ENCODE measurements at places on chromosomes 4 and X.

DNA sequence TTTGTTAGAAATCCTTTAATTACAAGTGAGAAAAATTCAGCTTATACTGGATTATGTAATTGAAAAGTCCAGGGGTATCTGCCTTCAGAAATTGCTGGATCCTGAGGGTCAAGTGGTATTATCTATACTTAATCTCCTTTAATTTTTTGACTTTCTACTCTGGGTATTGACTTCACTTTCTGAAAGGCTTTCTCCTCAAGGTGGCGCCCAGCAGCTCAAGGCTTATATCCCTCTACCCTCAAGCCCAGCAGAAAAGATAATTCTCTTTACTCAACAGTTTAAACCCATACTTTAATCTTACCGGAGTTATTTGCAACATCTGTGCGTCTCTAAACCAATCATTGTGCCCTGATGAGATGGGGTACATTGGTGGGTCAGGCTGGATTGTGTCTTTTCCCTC is 129.5 kb downstream of the LARP7 start:
- DNase-seq = no peak

- DNase-seq = no peak
These were observed 475.6 kb upstream of the FTHL17 start for GRCh38 chrX:31547416-31547815.

DNA sequence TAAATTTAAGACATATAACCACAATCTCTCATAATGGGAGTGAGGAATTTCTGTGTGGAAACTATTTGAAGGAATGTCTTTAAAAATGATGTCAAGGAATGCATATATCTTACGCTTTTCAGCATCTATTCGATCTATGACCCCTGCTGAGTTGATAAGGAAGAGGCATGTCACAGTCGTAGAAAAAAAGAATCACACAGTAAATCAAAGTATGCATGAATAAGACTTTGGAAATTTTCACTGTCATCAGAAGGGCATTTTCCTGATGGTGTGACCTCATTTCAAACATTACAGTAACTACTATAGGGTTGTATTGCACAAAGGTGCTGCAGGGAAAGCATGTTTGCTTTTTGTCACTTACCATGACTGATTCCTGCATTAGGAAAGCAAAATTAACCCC is 41.5 kb downstream of the REELD1 start:
- peak; percentile 64 for DNase-seq

DNA sequence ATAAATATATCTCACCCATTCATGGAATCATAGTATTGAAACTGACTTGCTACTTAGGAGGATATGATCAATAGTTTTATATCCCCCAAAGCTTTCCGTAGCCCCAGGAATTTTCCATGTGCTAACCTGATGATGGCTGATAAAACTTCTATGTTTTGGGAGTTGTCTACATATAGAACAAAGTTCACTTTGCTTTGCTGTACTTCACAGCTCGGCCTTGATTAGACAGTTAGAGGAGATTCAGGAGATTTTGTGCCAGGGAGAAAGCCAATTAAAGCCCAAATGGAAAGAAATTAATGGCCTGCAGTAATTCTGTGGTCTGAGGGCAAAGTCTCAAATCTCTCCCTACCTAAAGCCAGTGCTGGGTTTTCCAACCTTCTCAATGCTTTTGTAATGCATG is 114.9 kb upstream of the SLC34A2 start:
- no peak for DNase-seq

DNA sequence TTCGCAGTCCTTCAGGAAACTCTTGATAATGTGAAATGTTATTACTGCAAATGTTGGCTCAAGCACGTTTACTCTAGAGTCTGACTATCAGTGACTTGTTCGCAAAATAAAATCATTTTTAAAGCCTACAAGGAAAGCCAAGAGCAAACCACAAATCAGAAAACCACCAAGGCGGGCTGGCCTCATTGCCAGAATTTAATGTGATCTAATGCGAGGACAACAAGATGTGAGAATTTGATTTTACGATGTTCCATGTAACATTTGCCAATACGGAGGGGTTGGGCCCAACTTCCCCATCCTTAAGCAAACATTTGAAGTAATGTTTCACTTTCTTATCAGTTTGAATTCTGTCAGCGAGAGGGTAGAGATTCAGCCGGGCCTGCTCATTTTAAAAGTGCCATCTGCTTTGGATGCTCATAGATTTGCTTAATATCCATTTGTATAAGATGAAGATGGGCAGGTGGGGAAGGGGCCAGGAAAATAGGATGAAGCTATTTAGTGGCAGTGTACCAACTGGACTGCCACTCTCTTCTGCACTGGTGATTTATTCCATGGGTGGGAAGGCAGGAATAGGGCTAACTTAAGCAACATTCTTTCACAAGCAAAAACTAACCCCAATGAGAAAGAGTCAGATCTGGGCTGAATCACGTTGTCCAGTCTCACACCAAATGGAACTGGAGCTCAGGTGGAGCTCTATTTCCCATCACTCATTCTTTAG is 225.3 kb downstream of the ANAPC10 start:
- DNase-seq = no peak

GRCh38 chr4:104942990-104943743 is 203.5 kb upstream of the TET2 start:
- DNase-seq = no peak

DNA sequence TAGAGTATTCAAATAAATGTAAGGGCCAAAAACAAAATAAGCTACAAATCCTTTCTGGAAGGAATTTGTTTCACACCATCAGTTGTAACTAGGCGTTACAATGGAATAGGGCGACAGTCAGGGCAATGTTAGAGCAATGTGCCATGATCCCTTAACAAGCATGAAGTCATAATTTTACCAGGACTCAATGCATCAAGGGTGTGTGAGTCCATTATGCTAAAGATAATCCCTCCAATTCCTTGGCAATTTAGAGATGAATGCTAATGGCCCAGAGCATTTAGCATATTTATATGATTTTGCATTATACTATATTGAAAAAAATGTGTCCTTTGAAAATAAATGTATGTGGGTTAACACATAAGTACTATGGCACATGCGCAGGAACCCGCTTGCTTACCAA is 73.1 kb downstream of the GRIA2 start:
- DNase-seq = no peak

- DNase-seq = no peak
These were observed 59.5 kb downstream of the PGRMC2 start for GRCh38 chr4:128227991-128228571.

DNA sequence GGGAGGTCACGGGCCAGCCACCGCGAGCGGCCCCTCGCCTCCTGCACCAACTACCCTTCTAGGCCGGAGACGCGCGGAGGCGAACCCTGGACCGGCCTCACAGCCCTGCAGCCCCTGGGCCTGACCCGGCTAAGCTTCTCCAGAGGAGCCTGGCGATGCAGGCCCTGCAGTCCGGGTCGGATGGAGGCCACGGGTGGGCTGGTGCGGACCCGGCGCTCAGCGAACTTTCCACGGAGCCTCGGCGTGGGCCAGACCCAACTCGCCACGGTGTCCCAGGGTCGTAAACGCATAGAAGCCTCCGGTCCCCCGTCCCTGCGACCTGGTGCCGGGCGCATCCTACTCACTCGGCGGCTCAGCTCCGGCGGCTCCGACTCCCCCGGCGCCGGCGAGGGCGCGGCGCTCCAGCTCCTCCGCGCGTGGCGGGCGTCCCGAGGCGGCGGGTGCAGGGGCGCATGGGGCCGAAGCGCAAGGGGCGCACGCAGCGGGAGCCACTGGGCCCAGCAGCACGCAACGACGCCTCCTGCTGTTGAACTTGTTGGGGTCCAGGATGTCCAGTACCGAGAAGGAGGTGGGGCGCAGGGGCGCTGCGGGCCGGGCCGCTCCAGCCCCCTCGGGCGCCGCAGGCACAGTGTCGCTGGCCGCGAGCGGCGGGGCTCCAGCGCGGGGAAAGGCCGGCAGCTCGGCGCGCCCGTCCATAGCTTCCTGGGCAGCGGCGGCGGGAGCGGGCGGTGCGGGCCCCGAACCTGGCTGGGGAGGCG is 427 bp downstream of the NKX1-1 start:
- no peak for DNase-seq

GRCh38 chr4:22901631-22902030 is 208.9 kb downstream of the GBA3 start:
- DNase-seq = no peak

DNA sequence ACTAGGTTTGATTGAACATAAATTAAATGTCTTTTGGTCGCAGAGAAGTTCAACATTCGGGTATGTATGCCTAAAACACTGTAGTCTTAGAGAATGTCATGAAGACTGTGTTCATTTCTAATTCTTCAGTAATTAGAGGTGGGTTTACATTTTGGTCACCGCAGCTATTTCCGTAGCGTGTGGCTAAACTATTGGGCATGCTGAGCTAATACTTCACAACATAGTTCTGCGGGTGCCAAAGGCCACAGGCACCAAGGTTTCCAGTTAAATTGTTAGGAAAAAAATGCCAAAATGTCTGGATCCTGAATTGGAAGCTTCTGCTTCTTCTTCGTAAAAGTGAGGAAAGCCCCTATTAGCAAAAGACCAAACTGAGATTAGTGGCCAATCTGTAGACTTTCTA is 25.1 kb downstream of the SMIM31 start:
- no peak for DNase-seq

DNA sequence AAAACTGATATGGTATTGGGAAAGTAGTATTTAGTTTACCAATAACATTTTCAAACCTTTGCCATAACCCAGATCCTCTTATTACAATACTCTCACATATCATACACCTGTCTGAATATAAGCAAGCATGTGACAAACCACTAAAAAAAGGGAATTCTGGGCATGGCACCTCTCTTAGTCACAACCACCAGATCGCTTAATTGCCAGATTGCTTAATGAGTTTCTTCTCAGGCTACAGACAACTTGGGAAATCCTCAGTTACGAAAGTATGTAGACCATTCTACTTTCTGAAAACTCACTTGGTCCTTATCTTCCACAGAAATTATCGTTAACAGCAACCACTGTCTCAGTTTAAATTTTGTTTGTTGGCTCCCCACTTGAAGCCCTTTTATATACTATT is 2.1 kb downstream of the NAF1 start:
- no peak for DNase-seq

DNA sequence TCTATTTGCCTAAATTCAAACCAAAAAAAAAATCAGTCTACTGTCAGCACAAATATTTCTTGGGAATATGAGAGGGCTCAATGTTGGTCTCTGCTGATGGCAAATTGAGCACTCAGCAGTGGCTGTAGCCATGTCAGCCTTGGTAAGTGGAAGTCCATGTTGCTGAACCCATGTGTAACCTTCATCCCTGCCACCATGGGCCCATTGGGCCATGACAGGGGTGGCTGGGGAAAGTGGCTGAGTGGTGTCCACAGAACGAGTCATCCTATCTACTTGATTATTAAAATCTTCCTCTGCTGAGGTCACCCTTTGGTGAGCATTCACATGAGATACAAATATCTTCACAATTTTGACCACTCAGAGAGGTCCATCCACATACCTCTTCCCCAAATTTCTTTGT is 56.8 kb upstream of the FAM9B start:
- no peak for DNase-seq

- peak; percentile 74 for DNase-seq
These were observed 5.7 kb upstream of the IL13RA2 start for GRCh38 chrX:115023139-115023538.

DNA sequence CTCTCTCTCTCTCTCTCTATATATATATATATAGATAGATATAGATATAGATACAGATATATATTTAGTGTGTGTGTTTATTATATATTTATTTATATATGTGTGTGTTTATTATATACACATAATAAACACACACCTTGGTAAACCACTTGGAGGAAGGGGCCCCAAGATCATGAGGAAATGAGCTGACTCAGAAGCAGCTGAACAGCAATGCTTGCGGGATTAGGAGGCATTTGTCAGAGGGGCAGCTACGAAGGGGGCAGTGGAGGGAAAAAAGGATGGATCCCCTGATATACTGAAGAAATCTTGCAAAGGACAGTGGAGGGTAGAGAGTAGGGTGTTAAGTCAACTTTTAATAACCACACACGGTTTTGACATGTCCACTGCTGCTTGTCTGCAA is 120.0 kb upstream of the SORBS2 start:
- no peak for DNase-seq

DNA sequence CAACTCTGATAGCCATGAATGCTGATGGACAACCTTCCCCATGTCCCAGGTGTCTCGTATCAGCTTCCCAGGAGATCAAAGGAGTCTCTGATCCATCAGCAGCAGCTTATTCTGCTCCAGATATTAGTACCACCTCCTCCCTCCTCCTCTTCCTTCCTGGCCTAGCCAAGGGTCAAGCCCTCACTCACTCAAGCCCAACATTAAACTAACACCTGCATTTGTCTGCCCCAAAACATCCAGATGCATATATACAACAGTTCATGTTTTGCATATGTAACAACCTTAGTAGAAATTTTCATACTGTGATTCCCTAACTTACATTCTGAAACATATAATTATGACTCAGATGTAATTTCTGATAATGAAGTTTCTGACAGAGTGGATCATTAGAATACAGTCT is 29.9 kb downstream of the BCLAF3 start:
- DNase-seq = no peak

DNA sequence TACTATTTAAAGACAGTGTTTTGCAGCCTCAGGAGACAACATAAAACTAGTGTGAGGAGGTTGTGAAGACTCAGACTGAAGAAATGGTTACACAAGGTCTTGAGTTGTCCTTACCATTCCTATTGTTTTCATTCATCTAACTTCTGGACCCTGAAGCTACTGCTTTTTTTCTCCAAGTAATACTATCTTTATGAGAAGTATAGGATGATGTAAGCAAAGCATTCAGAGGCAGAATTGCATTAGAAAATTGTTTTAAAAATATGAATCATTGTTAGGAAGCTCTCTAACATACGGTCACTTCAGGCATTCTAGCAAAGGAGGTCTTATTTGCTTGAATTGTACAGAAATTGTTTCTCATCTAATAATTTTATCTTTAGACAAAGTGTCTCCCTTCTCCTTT is 357.8 kb downstream of the TLL1 start:
- no peak for DNase-seq

GRCh38 chr4:93684571-93684970 is 144.0 kb upstream of the ATOH1 start:
- DNase-seq = no peak

DNA sequence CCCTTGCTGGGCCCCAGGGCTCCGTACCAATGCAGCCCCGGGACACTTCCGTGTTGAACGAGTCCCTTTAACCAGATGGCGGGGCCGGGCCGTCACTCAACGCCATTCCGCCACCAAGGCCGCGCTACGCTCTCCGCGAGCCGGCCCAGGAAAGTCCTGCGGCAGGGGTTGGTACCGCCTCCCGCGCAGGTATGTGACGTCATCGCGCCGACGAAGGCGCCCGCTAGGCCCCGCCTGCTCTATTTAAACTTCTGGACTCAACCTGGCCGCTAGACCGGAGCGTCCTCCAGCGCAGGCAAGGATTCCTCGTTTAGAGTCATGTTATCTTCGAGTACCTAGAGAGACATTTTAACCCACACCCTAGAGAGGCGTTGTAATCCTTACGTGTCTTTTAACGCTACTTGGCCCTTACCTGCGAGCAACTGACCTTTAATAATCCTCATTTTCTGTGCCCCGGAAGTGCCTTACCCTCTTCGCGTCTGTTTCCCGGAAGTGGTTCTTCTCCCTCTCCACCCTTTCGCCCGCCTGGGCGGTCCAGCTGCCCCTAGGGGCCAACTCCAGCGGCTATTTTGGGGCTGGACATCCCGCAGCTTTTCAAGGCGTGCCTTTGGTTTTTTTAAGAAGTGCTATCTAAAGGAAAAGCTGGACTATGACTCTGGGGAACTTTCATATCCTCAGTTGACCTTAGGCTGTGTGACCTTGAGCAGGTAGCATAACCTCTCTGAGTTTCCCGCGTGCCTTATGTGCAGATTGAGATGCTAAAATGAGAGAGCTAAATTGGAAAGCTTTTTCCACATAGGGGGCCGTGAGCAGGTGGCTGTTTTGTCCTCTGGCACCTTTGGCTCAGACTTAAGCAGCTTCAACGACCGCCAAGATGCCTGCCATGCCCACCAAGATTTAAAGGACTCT is at the start of gene PNPLA4:
TSS of gene PNPLA4 (minus strand) at position 155 of the 909 bp plus-strand sequence. CDS start 1,294 bp downstream, outside the sequence.
- DNase-seq = peak; percentile 64

- DNase-seq = no peak
These were observed 109.0 kb downstream of the ANXA3 start for GRCh38 chr4:78660559-78660958.

Measured in HS-5 (cell line).